ENCODE measurements at places on chromosomes 4 and X.

- no peak for DNase-seq
These were observed 30.9 kb downstream of the NIPAL1 start for GRCh38 chr4:48047421-48047844.

GRCh38 chr4:87088186-87088585 lies 132.2 kb downstream of the KLHL8 start:
- DNase-seq, result no peak

DNA sequence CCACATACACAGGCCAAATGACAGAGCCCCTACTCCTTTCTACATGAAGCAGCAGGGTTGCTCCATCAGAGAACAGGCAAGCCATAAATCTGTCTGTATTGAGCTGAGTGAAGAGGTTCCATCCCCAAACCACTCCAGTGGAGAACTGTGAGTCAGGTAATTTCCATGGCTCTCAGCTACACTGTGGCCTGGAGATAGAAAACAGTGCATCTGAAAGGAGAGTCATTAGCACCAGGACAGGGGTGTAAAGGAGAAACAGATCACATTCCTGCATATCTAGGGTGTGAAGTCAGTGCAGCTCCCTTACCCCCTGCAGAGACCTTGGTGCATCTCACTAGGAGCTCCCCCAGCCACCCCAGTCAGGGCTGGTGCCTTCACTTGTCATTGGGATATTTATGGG lies 314.7 kb downstream of the CHIC1 start:
- no peak for DNase-seq

DNA sequence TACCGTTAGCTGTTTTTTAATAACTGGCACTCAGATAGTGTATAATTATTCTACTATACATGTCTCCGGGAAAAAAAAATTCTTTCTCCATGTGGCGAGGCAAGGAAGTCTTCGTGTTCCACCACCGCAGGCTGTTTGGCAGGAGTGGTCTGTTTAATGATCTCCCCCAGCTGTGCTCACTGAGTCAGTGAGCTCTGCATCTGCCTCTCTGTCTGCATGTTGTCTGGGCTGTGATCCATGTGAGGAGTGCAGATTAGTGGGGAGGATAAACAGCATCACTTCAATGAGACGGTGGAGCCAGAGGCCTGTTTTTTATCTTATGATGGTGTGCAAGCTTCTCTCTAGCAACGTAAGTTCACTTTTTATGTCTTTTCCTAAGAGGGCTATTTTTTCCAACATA lies 69.8 kb downstream of the RPS3A start:
- DNase-seq, result no peak

GRCh38 chr4:22877486-22878052 lies 184.8 kb downstream of the GBA3 start:
- DNase-seq, result no peak

DNA sequence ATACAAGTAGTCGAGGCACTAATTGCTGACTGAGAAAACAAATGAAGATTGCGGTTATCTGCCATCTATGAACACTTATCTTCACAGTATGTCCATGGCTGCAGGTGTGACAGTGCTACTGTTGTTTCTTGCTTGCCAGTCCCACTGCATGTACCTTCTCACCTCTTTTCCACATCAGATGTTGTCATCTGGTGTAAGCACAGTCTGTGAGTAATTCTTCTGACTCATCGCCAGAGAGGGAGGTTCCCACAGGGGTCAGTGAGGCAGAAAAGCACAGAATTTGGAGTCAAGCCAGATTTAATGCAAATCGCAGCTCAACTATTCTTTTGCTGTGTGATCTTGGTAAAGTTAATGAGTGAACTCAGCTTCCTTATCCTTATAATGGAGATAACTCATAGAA lies 144.4 kb downstream of the GLRA2 start:
- DNase-seq, result peak; percentile 89

- no peak for DNase-seq
These were observed 50.8 kb upstream of the MCF2 start for GRCh38 chrX:139758809-139759208.

DNA sequence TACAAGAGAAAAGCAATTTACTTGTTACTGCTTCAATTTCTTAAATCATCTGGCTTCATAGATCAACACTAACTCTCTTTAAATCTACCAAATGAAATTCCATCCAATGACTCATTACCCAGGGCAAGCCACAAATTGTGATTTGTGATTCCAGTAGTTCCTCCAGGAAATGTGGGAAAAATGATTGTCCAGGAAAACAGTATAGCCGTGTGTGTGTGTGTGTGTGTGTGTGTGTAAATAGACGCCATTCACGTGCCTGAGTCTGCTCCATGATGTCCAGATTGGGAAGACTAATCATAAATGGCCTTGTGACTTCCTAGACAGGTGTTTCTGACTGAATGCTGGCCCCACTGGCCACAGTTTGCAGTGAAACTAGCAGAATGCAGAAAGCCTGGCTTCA lies 121.3 kb downstream of the HS6ST2 start:
- DNase-seq, result peak; percentile 62

- no peak for DNase-seq
These were observed 79.1 kb downstream of the TRAPPC11 start for GRCh38 chr4:183738081-183738673.

GRCh38 chr4:120508036-120508435 lies 414.5 kb downstream of the PRDM5 start:
- DNase-seq, result no peak

GRCh38 chr4:87120010-87120409 lies 100.4 kb downstream of the KLHL8 start:
- no peak for DNase-seq

GRCh38 chr4:66653937-66654336 lies 891.4 kb downstream of the CENPC start:
- DNase-seq, result no peak

GRCh38 chr4:20249333-20249732 lies 2.4 kb upstream of the SLIT2 start:
- DNase-seq, result no peak

DNA sequence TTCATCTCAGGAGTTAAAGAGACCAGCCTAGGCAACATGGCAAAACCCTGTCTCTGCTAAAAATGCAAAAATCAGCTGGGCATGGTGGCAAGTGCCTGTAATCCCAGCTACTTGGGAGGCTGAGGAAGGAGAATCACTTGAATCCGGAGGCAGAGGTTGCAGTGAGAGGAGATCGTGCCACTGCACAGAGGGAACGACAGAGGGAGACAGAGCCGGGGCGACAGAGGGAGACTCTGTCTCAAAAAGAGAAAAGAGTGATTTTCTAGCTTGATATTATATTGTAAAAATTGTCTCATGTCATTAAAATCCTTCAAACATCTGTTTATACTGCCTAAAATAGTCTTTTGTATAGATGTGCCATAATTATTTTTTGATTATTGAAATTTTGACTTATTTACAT lies 225.4 kb upstream of the AGA start:
- no peak for DNase-seq

- DNase-seq, result no peak
These were observed 66.9 kb upstream of the MMAA start for GRCh38 chr4:145552181-145552822.

GRCh38 chrX:127726227-127726626 lies 326.0 kb downstream of the ACTRT1 start:
- DNase-seq, result no peak

DNA sequence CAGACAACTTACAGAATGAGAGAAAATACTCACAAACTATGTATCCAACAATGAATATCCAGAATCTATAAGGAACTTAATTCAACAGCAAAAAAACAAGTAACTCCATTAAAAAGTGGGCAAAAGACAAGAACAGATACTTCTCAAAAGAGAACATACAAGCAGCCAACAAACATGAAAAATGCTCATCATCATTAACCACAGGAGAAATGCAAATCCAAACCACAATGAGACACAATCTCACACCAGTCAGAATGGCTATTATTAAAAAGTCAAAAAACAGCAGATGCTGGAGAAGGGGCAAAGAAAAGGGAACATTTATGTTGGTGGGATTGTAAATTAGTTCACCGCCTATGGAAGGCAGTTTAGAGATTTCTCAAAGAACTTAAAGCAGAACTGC lies 150.3 kb downstream of the FGF16 start:
- no peak for DNase-seq

- no peak for DNase-seq
These were observed 2.6 kb downstream of the CDKL5 start for GRCh38 chrX:18428006-18428405.

GRCh38 chr4:147683188-147683591 lies 773 bp downstream of the PRMT9 start:
- peak; percentile 8 for DNase-seq

- DNase-seq, result no peak
These were observed 45.6 kb upstream of the CHRNA9 start for GRCh38 chr4:40289366-40290188.

- DNase-seq, result no peak
These were observed 27.4 kb upstream of the SOD3 start for GRCh38 chr4:24768006-24768405.

GRCh38 chrX:140038842-140039241 lies 73.5 kb upstream of the CXorf66 start:
- no peak for DNase-seq

DNA sequence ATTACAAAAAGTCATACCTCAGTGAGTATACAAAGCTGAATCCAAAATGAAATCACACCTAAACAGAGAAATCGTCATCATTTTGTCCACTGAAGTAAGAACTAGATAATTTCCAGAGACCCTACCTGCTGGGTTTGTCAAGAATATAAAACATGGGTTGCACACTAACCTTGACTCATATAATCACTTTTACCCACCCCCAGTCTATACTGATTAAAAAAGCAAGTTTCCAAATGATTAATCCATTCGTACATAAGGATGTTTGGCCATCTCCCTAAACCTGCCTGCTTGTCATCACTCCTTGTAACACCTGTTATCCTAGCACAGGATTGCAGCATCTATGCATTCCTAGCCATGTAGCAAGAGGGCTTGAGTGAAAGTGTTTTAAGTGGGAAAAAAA lies 4.7 kb downstream of the RAP2C start:
- DNase-seq, result no peak

DNA sequence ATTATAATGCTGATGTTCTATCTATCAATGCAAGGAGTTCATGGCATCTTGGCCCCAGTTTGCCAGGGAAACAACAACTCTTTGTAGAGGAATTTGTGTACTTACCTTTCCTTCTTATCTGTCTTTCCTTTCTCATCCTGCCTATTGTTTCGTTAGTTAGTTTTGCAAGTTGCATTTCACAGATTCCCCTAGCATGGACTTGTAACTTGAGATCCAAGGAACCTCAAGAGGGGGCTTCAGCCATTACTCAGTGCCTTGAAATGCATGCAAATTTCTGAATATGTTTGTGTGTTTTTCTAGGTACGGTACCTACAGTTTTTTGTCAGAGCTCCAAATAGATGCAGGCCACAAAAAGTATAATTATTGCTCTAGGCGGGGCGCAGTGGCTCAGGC lies 203.6 kb downstream of the LDB2 start:
- DNase-seq, result no peak

- DNase-seq, result no peak
These were observed 71.9 kb downstream of the MAOA start for GRCh38 chrX:43728002-43728401.

DNA sequence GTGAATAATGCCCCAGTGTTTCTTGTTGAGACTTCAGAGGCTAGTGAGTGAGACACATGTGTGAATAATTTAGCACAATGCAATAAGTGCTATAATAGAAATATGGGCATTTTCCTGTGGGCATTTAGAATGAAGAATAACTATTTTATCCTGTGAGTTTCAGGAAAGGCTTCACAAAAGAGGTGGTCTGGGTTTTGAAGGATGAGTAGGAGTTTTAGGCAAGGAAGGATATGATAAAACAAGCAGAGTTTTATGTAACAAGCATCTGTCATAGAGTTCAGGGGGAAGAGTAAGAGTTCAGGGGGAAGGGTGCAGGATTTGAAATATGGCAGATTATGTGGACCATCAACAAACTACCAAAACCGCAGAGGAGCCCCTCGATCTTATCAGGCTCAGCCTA lies 529.2 kb downstream of the INPP4B start:
- no peak for DNase-seq

DNA sequence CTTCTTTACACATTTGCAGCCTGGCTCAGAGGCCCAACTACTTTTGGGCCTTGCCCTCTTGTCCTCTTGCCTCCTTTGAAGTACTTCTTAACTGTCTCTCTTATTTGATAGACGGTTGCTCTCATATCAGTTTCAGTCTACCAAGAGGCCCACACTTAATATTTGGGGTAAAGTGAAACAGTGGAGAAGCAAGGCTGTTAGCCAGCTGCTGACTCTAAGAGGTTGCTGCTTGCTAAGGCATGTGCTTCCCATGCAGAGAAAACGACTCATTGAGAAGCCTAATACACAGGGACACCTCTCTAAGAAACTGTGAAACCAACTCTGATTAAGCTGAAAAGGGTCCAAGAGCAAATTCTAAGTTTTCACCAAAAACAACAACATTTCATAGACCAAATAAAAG lies 94.6 kb downstream of the PPP3CA start:
- DNase-seq, result no peak

GRCh38 chr4:173488656-173489055 lies 41.4 kb downstream of the HAND2 start:
- no peak for DNase-seq

- peak; percentile 13 for DNase-seq
These were observed 282.5 kb downstream of the ZIC3 start for GRCh38 chrX:137848266-137848905.

DNA sequence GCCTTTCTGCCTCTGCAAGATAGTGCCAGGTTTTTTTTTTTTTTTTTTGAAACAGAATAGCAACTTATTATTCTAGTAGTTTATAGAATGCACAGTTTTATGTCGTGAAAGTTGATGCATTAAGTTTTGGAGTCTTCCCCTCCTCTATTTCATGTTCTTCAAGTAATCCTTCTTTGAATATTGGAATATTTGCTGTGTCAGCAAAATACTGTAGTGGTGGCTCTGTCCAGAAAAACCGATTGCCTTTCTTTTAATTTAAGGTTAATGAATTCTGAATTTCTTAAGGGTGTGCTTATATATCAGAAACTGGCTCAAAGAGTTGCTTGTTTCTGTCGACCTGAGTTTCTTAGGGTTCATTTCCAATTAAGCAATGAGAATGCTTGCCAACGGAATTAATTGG lies 34.8 kb upstream of the TMSB15B start:
- DNase-seq, result no peak

DNA sequence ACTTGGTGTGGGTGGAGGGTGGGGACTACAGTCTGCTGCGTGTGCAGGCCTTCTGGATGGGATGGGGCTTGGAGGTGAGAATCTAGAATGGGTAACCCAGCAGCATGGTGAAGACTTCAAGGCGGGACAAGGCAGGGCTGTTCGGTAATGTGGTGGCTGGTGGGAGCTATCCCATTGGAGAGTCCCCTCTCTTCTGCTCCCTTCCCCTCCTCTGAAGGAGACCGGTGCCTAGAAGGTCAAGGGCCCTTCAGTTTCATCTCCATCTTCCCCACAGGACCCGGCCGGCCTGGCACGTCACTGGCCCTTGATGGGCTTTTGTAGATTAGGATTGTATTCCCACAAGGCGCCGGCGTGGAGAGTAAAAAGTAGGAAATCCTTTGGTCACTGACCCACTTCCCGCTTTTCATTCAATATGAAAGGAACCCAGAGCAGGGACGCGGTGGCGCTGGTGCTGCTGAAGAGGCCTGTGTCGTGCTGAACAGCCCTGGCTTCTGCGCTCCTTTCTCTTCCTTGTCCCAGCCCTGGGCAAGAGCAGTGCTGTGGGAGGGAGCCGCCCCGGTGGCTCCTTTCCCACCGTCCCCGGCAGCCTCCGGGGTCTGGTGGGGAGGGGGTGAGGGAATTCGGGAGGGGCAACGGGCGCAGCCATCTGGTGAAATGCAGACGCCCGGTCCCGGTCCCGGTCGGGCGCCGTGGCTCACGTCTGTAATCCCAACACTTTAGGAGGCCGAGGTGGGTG lies 7.3 kb upstream of the HMGB3 start:
- DNase-seq, result no peak

Measured in SW480 (cell line).